Stimulated activated CD8-positive, alpha-beta memory T cell treated with anti-CD3 and anti-CD28 coated beads, Interleukin-4, amount 100 ng/mL, for 24 hours (primary cell): ENCODE measurements at places on chromosomes 7 and 10.

GRCh38 chr10:106327747-106328146, 836.8 kb downstream of the SORCS1 start:
- DNase-seq: no peak

GRCh38 chr10:109961174-109962001, 38.1 kb upstream of the XPNPEP1 start:
- DNase-seq: no peak

DNA sequence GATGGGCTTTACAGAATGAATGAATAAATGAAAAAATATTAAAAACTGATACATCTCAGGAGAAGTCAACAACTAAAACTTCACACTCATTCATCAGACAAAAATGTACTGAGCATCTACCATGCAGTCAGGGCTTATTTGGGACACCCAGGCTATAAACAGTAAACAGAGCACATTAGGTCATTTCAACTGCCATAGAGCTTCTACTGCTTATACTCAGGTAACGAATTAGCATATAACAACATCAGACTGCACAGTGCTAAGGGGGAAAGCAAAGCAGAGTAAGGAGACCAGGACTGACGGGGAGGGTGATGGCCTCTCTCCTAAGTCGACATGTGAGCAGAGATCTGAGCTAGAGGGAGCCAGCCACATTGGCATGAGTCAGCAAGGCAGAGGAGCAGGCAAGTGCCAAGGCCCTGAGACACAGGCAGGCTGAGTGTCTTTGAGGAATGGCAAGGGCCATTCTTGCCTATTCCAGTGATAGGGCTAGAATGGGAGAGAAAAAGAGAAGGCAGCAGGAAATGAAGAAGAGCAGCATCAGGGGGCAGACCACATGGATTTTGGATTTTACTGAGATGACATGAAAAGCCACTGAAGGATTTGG, 528.9 kb downstream of the PARD3 start:
- DNase-seq: no peak

GRCh38 chr7:28613262-28613661, 200.9 kb downstream of the CREB5 start:
- no peak for DNase-seq

DNA sequence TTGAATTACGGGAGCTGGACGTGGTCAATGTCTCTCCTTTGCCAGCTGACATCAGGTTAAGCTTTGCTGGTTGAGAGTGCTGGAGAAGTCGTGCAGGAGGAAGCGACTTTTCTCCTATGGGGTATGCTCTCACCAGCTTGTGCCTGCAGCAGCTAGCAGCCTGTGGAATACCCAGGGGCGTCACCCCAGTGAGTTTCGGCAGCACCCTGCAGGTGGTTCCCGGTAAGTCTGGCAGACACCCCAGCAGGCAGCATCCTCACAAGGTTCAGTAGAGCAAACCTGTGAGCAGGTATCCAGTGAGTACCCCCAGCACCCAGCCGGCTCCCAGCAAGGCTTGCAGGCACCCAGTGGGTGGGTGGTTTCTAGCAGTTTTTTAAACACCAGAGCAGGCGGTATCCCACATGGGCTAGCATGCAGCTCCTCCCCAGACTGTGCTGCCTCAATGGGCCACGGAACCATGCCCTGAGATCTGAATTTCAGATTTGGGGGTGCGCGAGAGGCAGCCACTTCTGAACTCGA, 74.8 kb upstream of the SVIL start:
- no peak for DNase-seq

GRCh38 chr10:35456153-35456720, 119.9 kb downstream of the CCNY start:
- DNase-seq: no peak

- no peak for DNase-seq
These were observed 83.0 kb downstream of the SGMS1 start for GRCh38 chr10:50540826-50541122.

GRCh38 chr10:120460186-120460585, 3.2 kb downstream of the PLPP4 start:
- no peak for DNase-seq

- no peak for DNase-seq
These were observed 179.6 kb downstream of the TCERG1L start for GRCh38 chr10:131131726-131132591.

DNA sequence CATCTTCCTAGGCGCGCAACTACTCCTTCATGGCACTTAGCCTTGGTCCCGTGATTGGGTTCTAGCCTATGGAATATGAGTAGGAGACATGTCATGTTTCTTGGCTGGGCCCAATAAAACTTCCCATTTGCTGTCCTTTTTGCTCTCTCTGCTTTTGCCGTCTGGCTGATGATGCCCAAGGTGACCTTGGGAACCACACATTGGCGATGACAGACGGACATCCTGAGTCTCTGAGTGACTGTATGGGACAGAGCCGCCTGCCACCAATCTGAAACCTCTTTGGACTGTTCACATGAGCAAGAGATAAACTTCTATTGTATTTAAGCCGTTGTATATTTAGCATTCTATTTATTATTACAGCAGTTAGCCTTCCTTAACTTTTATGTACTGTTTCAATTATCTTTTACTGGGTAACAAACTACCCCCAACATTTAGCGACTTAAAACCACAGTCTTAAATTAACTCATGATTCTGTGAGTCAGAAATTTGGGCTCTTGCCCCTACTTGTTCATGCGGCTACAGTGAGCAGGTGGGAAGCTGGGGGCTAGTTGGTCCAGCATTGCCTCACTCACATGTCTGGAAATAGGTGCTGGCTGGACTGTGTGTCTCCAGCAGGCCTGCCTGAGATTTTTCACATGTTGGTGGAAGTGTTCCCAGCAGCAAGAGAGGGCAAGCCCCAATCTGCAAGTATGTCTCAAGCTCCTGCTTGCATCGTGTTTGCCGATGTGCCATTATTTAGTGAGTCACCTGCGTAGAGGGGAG, 71.7 kb downstream of the NOD1 start:
- DNase-seq: no peak

- no peak for DNase-seq
These were observed 259.7 kb downstream of the AHR start for GRCh38 chr7:17558135-17558534.

DNA sequence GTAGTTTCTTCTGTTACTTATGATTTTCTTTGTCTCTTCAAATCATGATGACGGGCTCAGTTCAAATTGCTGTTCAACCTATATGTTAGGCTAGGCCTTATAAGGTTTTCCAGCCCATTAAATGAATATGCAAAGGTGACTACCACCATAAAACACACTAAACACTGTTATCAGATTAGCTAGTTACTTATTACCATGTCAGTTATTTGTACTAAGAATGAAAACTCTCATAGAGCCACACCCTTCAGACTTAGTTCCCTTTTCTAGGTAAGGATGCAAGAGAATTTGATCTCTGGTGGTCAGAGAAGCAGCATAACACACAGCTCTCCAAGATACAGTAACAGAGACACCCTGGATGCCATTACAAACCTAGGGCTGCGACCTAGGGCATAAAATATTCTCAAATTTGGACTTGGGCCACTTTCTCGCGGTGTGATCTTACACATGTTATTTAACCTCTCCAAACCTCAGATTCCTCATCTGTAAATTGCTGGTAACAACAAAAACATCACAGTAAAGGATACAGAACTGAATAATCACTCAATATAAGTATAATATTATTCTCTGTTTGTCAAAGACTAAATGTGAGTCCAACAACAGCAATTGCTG, 35.6 kb downstream of the ANKMY2 start:
- DNase-seq: no peak

DNA sequence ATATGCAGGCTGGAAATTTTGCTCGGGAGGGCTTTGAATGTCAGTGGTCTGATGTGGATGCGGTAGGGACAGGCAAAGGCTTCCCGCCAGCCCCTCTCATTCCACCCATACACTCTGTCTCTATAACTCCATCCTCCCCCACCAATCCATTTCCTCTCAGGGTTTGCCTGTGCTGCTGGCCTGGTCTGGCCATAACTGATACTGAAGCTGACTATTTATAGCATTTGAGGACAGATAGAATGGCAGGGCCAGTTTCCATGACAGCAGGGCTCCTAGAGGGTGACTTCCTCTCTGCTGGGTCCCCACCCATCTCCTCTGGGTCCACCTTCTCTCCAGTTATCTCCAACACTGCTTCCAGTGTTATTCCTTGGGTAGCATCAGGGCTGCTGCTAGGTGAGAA, 6.6 kb upstream of the PDLIM1 start:
- no peak for DNase-seq

GRCh38 chr7:66261941-66262340, 56.8 kb downstream of the TPST1 start:
- no peak for DNase-seq

GRCh38 chr7:78571292-78571691, 772.7 kb downstream of the PHTF2 start:
- DNase-seq: no peak

DNA sequence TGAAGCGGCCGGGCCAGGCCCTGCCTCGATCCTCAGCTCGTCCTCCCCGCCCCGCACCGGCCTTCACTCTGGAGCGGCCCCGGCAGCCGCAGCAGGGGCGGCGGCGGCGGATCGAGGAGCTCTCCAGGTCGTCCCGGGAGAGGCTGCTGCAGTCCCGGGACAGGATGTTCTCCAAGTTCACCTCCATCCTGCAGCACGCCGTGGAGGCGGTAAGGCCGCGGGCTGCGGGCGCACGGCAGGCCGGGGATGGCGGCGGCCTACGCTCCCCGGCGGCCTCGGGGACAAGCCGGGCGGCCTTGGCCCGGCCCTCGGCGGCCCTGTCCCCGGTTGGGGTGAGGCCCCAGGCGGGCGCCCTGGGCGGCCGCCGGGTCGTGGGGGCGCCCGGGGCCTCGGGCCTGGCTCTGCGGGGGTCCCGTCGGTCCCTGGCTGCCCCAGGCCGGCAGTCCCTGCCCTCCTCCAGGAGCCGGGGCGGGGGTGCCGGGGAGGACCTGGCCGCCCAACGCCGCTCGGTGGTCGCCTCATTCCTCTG, 399 bp downstream of the FHIP2A start:
- peak; percentile 10 for DNase-seq

DNA sequence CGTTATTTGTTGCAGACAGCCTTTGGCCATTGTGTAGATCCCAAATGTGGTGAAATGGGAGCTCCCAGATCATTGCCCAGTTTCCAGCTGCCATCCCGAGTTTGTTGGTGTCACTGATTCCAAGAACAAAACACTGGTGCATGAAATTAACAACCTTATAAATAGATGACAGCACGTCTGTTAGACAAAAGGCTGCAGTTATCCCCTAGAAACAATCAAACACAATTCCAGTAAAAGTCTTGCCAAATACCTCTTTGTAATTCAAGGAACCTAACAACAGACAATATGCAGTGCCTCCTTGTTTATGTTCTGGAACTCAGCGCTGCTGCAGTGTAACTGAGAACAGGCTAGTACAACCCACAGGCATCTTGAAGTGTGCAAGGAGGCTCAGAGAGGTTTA, 404.5 kb downstream of the PAXIP1 start:
- no peak for DNase-seq

DNA sequence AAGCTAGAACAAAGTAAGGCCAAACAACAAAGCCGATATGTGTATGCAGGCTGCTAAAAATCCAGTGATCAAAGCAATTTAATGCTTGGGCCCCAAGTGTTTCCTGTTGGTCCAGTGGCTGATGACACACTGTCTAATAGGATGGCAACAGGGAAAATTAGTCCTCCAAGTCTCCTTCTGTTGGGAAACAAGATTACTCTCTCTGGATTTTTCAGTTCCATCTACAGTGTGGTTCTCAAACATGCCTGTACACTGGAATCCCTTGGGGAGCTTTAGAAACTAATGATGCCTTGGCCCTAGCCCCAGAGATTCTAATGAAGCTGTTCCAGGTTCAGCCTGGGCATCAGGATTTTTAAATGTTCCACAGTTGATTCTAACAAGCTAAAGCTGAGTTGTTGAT, 198.7 kb downstream of the AHR start:
- DNase-seq: no peak

DNA sequence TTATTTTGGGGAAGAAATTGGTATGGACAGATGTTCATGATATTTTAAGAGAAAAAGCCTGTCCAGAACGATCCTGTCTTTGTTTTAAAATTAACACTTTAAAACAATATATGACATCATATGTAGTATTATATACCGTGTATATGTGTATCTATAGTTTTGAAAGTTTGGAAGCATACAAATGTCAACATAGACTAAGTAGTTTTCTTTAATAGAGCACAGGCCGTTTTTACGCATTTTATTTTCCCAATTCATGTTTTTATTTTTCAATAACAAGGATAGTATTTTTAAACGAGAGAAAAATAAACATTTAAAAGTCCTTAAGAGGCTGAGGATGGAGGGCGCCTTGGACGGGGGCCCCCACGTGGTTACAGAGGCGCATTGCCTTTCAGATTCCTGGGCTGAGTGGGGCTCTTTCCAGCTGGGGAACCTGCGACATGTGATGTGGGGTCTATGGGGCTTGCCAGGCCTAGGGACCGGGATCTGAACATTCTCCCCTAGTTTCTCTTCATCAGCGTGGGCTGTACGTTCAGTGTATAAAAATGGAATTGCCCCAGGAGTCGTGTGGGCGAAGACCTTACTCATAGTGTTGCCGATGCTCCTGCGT, 127.8 kb upstream of the ZNF746 start:
- DNase-seq: peak; percentile 49

- no peak for DNase-seq
These were observed 162.4 kb downstream of the SORCS1 start for GRCh38 chr10:107002068-107002467.

DNA sequence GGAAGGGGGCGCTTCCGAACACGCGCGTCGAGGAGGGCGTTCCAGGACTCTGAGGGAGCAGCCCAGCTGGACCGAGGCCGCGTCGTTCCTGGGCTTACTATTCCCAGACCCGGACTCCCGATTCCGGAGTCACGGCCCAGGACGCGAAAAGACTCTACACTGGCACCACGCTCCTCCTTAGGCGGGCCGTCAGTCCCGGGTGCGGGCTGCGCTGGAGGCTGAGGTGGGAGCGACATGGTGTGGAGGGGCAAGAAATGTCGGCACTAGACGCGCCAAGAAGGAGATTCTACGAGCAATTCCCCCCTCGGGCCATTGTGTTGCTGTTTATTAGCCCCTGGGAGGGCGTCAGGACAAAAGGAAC, 584 bp upstream of the RUNDC3B start:
- DNase-seq: no peak

- no peak for DNase-seq
These were observed 10.8 kb downstream of the SEMA3A start for GRCh38 chr7:84183741-84184140.

GRCh38 chr10:86779220-86780017, 23.0 kb downstream of the BMPR1A start:
- no peak for DNase-seq

DNA sequence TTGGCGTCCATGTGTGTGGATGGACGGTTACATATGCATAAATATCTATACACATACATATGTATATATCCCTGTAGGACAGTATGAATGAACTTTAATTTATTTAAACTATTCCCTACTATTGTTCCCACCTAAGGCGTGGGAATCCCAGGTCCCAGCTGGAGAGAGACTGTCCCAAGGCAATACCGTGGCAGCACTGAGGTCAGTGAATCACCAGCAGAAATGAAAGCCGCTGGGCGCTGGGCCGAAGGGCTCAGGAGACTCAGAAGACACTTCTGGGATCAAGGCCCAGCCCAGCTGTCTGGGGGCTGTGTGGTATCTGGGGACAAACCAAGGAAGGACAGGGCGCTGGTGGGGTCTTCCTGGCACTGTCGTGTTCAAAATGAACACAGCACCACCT, 49.6 kb upstream of the MYL10 start:
- DNase-seq: no peak

- DNase-seq: no peak
These were observed 189.5 kb downstream of the ANKRD30A start for GRCh38 chr10:37314862-37315261.

GRCh38 chr10:96061232-96061631, 17.8 kb downstream of the CCNJ start:
- DNase-seq: no peak
